ENCODE measurements at places on chromosomes 11 and 22.
A peak's percentile ranks its signal among the peaks of the same experiment; 100 is the strongest.

DNA sequence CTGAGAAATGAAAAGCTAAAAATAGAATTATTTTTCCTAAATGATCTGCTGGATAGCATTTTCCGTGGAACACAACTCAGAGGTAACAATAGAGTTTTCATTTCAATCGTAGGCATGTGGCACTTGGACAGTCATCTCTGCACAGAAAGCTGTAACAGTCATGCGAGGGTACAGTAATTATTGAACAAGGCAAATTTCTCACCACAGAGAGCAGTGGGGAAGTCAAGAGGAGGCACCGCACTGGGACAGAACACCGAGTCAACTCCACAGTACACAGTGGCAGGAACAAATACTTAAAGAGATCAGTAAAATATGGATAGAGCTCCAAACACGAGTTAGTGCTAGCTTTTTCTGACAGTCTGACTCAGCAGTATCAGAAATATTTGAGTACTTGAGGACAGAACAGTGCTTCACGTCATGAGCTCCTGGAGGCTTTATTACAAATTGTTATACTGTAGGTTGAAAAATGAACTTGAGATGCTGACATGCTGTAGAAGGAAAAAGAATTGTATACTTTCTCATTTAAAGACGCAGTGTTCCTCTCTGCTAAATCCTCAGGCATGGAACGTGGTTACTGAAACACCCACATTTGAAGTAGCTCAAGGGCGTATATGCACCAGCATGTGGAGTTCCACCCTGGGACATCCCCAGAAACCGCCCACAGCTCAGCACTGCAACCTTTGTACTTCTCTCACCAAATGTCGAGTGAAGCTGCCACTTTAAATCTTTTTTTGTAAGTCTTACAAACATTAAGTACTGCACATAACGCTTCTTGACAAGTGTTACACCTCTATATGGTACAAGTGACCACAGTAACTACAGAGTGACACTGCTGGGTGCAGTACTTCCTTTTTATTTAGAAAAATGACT, 27.4 kb upstream of the YPEL1 start:
- peak; percentile 9 for DNase-seq

- no peak for DNase-seq
Observed at GRCh38 chr11:78822931-78823423, 248.3 kb upstream of the NARS2 start.

- DNase-seq: no peak
Observed at GRCh38 chr22:29147331-29147899, 58.3 kb upstream of the EMID1 start.

GRCh38 chr11:66324664-66325063, 7.8 kb upstream of the CD248 start:
- DNase-seq: no peak

GRCh38 chr11:15113381-15113780, 1.3 kb upstream of the INSC start:
- DNase-seq: peak; percentile 3

DNA sequence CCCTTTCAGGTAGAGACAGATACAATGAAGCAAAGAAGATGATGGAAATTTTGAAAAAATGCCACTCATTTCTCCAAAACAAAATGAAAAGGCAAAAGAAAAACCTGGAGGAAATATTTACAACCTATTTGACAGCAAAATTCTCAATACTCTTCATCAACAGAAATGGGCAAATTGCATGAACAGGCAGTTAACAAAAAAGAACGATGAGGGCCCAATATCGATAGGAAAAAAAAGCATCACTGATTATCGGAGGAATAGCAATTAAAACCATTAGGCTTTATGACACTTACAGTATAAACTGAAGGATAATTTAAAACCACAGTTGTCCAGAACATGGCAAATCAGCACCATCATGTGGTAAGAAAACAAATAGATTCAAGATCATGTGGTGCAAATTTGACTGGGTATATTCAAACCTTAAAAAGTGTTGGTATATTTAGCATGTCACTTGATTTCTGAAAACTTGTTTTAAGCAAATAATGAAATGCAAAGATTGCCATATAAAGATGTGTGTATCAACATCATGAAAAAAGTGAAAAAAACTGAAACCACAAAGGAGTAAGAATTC, 222.9 kb downstream of the BRD1 start:
- DNase-seq: no peak

- DNase-seq: no peak
Observed at GRCh38 chr11:129226207-129226798, 34.2 kb upstream of the ARHGAP32 start.

- no peak for DNase-seq
Observed at GRCh38 chr22:48705159-48705916, 1122.3 kb downstream of the BRD1 start.

DNA sequence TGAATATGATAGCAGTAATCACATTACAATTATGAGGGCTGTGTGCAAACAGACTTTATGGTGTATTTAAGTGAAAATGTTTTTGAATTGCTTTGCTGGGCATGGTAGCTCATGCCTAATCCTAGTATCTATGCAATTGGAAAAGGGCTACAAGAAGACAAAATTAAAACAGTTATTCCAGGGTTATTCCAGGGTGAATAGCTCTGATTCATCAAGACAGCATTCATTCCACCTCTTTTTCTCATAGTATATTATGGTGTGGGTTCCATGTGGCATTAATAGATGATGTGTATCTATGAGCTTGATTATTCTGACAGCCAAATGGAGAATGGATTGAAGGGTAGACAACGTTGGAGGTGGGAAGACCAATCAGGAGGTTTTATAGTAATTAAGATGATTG, 12.1 kb upstream of the SIDT2 start:
- no peak for DNase-seq

- DNase-seq: no peak
Observed at GRCh38 chr22:28032861-28033260, 113.8 kb upstream of the PITPNB start.

- no peak for DNase-seq
Observed at GRCh38 chr11:10021563-10021962, 272.5 kb downstream of the SBF2 start.

DNA sequence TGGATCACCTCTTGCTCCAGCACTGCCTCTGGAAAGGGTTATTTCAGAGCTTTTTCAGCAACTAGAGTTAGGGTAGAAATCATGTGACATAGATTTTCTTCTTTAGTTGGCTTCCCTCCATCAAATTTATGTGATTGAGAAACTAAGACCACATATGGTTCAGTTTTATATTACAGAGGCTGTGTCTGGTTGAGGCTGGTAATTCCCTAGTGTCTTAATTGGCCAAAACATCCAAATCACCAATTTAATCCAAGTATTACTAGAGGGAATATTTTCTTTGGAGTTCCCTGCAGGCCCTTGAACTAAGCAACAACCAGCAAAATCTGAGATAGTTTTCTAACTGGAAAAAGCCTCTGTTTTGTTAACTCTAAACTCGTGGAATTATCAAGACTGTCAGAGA, 136.3 kb downstream of the ARHGAP42 start:
- no peak for DNase-seq

DNA sequence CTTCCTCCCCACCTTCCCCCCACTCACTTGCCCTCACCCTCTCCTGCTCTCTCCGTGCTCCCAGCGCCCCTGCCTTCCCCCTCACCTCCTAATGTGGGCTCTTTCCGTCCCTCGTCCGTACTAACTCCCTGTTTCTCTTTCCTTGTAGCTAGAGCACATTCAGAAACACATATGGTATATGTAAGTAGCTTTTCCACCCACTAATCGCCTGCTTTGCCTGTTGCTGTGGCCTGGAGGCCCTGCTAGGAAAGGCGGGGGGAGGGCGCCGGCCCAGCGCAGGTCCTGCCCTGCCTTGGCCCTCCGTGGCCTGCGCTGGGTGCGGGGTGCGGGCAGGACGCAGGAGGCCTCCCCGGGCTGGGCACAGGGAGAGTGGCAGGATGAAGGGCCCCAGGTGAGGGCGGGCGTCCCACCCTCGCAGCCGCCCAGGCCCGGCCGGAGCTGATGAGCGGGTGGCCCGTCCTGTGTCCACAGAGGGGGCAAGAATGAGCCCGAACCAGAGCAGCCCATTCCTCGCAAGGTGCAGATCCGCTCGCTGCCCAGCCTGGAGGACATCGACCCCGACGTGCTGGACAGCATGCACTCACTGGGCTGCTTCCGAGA, 41.7 kb downstream of the MOB2 start:
- DNase-seq: no peak

GRCh38 chr11:93842461-93842860, 8.0 kb downstream of the VSTM5 start:
- DNase-seq: no peak

DNA sequence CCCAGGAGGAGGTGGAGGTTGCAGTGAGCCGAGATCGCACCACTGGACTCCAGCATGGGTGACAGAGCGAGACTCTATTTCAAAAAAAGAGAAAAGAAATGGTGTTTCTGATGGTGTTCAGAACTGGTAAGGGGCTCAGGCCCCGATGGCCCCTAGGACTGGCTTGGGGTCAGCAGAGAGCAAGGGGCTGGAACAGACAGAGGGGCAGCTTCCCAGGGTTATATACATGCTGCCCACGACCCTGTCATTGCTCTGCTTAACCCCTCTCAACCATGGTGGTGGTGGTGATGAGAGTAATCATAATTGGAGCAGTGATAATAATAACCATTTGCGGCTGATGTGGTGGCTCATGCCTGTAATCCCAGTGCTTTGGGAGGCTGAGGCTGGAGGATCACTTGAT, 79.4 kb downstream of the CEP164 start:
- DNase-seq: no peak

DNA sequence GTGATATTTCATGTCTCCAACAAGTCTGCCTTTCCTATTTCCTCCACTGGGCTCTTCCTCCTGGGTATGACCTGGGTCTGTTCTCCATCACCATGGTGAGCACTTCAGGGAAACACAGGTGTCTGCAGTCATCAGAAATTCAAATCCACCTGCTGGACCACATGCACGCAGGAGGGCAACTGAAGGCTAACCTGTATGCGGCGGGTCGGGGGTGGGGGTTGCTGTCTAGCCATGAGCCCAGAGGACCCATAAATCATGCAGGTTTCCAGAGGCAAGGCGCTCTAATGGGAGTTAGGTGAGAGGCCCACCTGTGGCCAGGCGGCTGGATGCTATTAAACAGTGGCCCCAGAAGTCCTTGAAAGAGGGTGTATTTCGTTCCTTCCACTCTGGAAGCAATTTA, 11.1 kb upstream of the PAMR1 start:
- DNase-seq: no peak

DNA sequence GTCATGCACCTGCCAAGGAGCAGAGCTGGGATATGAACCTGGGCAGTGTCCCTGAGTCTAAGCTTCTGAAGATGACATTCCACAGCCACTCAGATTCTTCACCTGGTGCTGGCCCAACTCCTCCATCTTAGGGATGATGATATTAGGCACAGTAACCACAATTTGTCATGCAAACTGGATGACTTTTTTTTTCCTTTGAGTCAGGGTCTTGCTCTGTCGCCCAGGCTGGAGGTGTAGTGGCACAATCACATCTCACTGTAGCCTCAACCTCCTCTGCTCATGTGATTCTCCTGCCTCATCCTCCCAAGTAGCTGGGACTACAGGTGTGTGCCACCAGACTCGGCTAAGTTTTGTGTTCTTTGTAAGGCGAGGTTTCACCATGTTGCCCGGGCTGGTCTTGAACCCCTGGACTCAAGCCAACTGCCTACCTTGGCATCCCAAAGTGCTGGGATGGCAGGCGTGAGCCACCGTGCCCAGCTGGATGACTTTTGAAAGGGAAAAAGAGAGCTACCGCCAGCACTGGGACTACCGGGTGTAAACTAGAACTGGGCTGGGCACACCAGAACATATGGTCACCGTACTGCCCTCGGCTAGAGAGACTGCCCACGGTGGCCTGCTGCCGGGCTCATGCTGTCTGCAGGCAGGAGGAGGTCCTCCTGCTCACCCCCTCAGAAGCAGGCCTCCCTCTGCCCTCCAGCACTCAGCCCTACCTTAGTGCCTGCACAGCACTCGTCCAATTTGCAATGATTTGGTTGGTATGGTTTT, 77.7 kb downstream of the NAT10 start:
- no peak for DNase-seq

GRCh38 chr22:37254209-37254866, 10.3 kb upstream of the RAC2 start:
- no peak for DNase-seq

DNA sequence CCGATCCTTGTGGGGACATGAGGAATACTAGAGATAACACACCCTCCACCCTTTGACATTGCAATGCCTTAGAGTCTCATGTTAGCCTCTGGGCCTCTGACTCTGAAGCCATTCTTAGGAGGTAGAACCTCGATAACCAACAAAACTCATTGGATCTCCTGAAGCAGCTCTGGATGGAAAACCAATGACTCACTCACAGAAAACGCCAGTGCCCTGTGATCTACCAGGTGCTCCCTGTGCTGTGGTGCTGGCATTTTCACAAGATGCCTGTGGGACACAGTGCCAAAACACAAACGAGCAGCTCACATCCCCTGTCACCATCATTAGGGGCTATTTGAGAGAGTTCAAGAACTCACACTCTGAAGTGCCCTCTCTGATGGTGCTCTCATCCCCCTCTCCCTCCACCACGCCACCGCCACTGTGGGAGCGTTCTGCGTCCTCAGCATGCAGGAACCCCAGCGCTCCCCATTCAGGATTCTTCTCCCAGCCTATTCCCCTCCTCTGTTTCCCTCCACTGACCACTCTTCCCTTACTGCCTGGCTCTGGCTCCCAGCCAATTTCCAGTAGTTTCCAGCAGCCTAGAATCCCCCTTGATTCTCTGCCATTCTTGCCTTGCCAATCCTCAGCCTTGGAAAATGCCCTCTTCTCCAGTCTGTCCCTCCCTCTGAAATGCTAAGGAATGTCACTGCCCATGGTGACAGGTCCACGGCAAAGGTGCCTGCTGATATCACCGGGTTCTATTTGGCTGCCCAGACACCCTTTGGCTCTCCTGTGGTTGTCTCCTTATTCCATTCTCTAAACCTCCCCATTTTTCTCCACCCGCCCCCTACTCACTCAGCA, 4.7 kb upstream of the POLD4 start:
- DNase-seq: no peak

- DNase-seq: no peak
Observed at GRCh38 chr11:94793822-94794221, 25.7 kb downstream of the AMOTL1 start.

DNA sequence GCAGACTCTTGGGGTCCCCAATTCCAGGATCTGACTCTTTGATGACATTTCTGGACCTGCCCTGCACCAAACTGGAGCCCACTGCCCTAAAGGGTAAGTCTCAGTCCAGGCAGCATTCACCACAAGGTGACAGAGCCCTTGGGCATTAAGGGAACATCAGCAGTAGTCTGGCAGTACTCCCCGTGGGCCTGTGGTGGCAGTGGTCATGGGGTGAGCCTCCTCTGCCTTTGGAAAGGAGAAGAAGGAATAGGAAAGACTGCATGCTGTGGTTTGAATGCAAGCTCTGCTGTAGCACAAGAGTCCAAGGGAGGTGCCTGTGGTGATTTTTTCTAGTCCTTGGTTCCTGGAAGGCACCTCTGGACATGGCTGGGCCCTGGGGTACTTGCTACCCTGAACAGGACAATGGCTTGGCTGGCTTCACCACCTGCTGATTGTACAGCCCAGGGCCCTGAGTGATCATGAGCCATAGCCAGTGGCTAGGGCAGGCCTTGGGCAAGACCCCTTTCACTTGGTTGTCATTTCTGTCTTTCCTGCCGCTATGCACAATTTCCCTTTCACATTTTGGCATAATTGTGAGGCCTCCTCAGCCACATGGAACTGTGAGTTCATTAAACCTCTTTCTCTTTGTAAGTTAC, 160.7 kb upstream of the GRIA4 start:
- DNase-seq: no peak

- DNase-seq: no peak
Observed at GRCh38 chr11:44992774-44993173, 42.1 kb upstream of the TP53I11 start.

Data from CD4-positive, alpha-beta T cell treated with Interferon alpha-2 for 1 hour (primary cell).